T-helper 22 cell (primary cell): ENCODE measurements at places on chromosomes 7 and 10.

DNA sequence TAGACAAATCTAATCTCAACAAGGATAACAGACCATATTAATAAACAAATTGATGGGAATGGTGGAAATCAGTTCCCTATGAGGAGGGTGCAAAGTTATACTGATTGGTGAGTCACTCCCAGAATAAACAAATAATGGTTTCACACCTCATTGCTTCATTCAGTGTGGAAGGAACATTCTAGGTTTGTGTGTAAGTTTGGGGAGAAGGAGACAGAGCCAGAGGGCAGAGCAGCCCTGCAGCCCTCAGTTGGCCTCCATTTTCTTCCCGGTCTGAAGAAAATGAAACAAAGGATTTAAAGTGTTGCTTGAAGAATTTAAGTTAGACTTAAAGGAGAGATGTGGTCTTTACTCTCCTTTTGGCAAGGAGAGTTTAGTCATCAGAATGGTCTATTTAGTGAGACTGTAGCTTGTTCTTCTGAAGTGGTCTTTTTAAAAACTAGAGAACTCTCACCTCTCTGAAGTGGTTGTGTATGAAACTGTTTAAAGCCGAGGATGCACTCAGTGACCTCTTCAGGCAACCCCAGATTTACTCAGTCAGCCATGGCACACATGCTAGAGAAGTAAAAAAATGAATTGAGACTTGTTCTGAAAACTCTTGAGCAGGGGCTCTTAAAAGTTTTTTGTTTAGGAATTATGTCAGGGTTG lies 27.2 kb downstream of the IKZF1 start:
- no peak for DNase-seq

- DNase-seq, result no peak
Measured at GRCh38 chr7:112173568-112173905, 32.7 kb downstream of the DOCK4 start.

DNA sequence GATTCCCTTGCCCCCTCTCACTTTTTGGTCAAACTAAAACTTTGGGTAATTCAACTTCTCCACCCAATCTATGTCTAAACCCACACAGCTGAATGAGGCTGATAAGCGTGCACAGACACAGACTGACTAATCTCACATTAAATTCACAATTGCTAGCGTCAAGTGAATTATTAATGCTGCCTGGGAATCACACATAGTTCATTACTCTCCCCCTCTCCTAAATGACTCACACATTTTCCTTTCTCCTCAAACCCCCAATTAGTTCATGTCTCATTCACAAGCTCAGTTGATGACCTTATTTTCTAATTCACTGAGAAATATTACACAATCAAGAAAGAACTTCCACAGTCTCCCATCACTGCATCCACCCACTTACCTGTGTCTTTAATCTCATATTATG lies 14.5 kb downstream of the KLF14 start:
- no peak for DNase-seq

DNA sequence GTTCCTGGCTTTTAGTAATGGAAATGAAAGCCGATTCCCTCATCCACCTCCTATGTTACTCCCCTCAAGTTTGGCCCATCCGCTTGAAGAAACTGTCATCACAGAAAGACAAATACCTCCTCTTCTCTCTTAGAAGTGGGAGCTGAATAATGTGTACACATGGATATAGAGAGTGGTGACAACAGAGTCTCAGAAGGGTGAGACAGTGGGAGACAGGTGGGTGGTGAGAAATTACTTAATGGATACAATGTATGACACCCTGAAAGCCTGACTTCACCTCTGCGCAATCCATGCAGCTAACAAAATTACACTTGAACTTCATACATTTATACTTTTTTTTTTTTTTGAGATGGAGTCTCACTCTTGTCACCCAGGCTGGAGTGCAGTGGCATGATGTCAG lies 217.5 kb downstream of the SKIDA1 start:
- DNase-seq, result no peak

DNA sequence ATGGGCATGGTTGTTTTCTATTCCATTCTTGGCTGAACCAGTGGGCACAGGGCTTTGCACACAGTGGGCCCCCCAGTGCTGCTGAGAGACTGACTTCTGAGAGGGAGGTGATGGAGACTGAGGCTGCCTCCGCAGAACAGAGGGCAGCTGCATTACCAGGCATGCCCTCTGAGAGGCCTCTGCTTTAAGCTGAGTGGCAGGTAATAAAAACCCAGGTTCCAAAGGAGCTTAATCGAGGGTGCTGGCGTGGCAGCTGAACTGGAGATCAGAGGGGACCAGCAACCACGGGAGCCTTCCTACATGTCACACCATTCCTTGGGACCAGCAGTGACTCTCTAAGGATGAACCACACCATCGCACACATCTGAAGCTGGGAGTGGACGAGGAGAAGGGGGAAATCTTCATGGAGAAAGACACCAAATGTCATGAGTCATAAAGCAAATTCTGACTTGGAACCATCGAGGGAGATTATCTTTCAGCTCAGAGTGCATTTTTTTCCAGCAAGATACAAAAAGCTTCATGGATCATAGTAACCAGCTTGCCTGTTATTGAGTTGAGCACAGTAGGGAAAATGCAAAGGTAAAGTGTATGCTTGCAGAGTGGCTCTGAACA lies 24.6 kb downstream of the HIPK2 start:
- DNase-seq, result no peak

DNA sequence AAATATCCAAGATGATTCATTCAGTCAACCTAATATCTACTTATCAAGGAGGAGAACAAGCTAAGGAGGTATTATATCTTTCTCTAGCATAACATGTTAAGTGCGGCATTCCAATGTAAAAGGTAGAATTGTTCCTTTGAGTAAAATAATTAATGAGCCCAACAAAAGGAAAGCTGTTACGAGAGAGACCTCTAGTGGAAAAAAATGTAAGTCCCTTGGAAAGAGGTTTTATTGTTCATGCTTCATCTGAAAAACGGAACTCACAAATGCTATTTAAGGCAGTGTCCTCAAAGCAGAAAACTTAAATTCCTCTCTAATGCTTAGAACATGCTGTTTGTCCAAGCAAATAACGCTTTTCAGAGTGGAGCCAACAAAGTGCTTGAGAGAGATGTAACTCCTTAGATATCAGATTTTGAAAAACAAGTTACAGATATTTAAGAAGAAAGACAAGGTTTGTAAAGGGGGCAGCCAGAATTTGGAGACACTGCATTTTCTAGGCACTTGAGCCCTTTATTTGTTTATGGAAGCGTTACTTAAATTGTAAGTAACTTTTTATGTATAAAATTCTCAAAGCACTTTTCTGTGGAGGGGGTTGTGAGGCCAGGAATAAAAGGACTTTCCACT lies 119.9 kb downstream of the TFEC start:
- no peak for DNase-seq

- no peak for DNase-seq
Measured at GRCh38 chr7:21125297-21125696, 302.6 kb upstream of the SP4 start.

GRCh38 chr7:39130274-39130673 lies 152.6 kb downstream of the POU6F2 start:
- DNase-seq, result no peak

GRCh38 chr10:111204838-111205237 lies 128.0 kb downstream of the ADRA2A start:
- DNase-seq, result no peak

GRCh38 chr10:11742009-11742778 lies at the start of gene ECHDC3:
Gene ECHDC3, plus strand, starts transcription at chr10:11742382. Its CDS starts 195 bp downstream, at chr10:11742577.
- DNase-seq, result peak; percentile 51

DNA sequence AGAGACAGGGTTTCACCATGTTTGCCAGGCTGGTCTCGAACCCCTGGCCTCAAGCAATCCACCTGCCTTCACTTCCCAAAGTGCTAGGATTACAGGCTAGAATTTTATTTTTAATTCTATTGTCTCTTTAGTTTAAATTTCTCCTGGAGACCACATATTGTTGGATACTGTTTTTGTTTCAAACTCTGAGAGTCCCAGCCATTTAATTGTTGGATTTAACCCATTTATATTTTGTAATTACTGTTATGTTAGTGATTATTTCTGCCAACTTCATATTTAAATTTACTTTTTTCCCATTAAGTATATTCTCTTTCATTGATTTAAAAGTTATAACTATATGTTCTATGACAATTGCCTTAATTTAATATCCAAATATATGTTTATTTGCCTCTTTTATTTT lies 185.6 kb downstream of the ZNF248 start:
- no peak for DNase-seq

GRCh38 chr10:97371696-97372095 lies 29.4 kb downstream of the RRP12 start:
- DNase-seq, result no peak

DNA sequence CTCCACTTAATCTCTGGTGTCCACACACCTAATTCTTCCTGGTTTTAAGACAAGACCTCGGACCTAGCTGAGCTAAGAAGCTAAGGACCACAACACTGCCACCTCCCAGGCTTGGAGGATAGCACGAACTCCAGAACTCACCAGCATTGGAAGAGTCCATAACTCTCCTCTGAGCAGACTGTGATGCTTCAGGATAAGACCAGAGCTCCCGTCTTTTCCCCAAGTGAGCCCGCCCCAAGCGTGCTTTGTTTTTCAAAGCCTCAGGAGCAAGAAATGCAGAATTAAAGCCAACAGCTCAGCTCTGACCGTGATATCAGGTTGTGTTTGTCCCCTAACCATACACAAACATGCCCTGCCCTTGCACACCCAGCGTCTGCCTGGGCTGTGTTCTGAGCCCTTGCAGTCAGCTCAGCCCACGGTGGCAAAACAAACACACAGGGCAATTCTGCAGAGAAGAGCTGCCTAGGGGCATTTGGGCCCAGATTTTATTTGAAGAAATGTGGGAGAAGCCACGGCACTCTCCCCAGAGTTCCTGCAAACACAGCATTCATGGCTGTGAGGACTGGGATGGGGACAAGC lies 145.4 kb downstream of the WDR11 start:
- DNase-seq, result no peak

GRCh38 chr10:111732166-111732785 lies 451.3 kb downstream of the GPAM start:
- no peak for DNase-seq

GRCh38 chr10:8071006-8071405 lies 16.5 kb downstream of the GATA3 start:
- DNase-seq, result no peak

DNA sequence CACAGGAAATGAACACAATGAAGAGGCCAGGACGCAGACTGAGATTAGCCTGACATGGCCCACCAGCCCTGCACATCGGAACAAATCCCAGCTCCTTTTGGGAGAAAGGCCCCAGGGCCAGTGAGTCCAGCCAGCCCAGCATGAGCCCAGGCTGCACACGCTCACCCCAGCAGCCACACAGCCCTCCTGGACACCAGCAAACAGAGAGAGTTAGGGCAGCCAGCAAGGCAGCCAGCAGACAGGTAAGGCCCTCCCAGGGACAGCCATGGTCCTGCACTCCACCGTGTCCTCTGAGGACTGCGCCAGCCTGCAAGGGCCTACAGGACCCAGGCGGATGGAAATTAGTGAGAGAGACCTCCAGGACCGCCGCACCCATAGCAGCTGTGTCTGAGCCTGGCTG lies 8.1 kb upstream of the GRID1 start:
- DNase-seq, result no peak

GRCh38 chr7:47783456-47784223 lies 164.6 kb downstream of the PKD1L1 start:
- DNase-seq, result no peak

GRCh38 chr7:35987016-35987415 lies 166.0 kb upstream of the EEPD1 start:
- DNase-seq, result no peak

DNA sequence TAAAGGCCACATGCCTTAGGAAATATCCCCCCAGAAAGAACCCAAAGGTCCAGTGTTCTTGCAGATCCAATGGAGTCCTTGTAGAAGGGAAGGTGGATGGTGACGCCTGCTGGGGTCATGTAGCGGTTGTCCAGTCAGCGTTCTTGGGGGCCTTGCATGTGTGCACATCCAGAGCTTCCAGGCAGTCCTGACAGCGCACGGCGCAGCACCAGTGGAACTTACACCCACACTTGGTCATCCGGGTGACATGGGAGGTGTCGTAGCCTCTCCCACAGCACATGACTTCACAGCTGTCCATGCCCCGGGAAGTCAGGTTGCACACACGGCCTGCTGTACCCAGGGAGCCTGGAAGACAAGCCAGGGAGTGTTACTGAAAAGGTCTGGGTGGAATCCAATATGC lies 44.8 kb downstream of the WNT2 start:
- no peak for DNase-seq

- no peak for DNase-seq
Measured at GRCh38 chr10:32373031-32373430, 26.1 kb upstream of the EPC1 start.

DNA sequence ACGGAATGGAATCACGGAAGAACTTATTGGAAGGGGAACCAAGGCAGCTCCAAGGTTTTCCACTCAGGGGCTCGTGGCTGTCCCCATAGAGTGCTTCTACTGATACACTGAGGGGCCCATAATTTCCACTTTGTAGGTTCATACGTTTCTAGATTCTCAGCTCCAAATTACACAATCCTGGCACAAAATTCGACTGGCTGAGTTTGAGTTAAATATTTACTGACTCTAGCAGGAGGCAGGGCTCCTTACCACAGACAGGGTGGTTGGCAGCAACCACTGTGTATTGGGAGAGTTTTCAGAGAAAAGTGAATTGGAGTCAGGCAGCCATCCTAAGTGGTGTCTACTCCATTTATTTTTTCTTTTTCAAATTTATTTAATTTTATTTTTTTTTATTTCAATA lies 55.4 kb upstream of the SEC61G start:
- no peak for DNase-seq

DNA sequence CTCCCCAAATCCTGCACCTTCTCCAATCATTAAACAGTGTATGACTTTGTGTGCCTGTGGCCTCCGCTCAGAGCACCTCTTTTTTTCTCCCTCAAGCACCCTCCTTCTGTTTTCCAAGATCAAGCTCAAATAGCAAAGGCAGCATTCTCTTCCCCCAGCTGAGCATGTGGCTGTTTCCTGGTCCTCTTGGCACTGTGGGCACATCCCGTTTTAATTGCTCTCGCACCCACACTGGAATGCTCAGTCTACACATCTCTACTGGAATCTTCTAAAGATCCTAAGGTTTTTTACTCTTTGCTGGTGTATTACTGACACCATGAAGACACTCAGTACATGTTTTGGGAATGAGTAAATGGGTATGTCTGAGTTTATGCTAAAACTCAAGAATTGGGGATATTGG lies 107.4 kb downstream of the WDFY4 start:
- DNase-seq, result no peak

DNA sequence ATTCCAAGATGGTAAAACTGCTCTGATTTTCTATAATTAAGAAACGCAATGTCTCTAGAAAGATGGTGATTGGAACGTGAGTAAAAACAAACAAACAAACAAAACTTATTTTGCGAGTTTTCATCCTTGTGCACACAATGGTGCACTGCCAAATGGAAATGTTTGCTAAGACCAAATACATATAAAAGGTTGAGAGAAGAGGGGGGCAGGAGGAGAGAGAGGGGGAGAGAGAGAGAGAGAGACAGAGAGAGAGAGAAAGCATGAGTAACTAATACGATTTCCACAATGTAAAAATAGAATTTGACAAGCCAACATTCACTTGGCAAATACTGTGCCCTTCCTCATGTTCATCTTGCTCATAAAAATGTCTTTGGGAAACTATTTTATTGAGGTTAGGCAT lies 375.4 kb downstream of the CNTNAP2 start:
- DNase-seq, result no peak
